Naive thymus-derived CD8-positive, alpha-beta T cell (primary cell): ENCODE measurements at places on chromosomes 1 and 21. TPM values are rescaled to one million over a fixed set of nuclear protein-coding genes. Genes with fewer than 3 reads are reported as not detected.

DNA sequence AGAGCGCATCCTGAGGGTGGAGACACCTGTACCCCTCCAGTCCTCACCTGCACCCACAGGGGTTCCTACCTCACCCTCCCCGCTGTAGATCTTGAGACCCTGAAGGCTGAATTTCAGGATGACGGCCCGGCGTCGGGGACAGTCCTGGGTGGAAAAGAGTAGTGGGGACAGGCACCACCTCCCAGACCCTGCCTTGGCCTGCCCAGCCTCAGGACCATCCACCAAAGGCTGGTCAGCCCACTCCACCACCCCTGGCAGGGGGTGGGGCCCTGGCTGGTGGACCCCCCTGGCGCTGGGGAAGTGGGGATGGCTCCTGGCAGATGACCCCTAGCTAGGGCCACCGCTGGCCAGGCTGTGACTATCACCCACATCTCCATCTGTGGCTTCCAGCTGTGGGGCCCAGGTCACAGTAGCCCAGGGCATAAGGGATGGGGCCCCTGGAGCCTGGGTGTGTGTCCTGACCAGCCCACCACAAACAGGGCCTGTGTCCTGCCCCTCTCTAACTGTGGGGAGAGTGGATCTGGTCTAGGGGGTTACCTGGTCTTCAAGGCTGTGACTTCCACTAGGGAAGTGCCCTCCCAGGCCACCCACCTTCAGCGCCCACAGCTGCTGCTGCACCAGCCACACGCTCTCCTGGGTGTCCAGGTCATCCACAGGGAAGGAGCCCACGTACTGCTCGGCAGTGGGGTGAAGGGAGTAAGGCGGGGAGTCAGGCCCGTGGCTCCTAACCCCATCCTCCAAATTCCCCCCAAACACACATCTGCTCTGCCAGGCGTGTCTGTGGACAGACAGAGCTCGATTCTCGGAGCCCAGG, 5.4 kb downstream of the SH2D5 start:
- DNase-seq = no peak

GRCh38 chr1:2199042-2199810, 4.7 kb upstream of the FAAP20 start:
- DNase-seq = peak; percentile 74

DNA sequence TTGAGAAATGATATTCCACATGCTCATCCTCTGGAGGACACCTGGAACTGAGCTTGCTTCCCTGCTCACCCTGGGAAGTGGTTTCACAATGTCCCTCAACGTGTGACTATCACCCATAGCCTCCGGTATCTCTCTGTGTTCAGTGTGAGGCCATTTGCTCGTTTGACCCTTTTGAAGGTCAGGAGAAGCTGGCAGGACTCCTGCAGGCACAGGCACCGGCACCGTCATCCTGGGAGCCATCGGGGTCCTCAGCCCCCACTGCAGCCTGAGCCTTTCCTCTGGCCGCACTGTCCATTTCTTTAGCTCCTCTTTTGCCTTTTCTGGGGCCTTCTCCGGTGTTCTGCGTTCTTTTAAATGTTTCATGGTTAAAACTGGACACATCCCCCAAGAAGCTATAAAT, 159.6 kb upstream of the COL6A1 start:
- no peak for DNase-seq

GRCh38 chr1:39573736-39574624, 2.6 kb downstream of the PABPC4 start:
- DNase-seq = no peak

DNA sequence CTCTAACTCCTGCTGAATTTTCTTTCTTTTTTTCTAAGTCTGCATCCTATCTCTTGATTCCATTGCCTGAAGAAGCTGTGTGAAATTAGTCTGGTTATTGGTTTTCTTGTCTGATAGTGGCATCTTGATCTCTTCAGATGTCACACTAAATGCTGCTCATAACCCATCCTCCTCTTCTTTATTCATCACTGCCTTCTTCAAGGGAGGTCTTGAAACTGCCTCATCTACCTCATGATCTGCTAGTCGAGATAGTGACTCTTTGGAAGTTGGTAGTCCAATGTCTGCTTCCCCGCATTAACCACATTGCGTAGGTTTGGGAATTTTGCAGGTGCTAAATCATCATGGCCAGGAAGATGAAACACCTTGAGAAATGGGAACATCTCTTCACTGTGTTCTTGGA, 15.7 kb downstream of the DYRK3 start:
- DNase-seq = no peak

ANGPTL1 gene
- not detected for polyA plus RNA-seq

- DNase-seq = peak; percentile 80
Measured at GRCh38 chr1:46549697-46550681, 1.5 kb downstream of the KNCN start.

DNA sequence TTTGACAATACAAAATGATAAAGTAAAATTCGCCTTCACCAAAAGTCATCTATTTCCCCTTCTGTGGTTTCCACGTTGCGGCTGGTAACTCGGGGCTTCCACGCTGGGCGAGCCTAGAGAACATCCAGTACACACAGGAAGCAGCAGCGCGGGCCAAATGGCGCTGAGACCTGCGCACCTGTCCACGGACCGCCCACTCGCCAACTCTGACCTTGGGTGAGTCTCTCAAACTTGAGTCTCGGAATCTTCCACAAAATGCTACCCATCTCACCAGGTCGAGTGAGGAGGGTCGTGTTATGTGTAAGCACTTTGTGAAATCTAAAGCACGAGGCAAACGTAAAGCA, 820 bp upstream of the TTF2 start:
- peak; percentile 76 for DNase-seq

- DNase-seq = peak; percentile 39
Measured at GRCh38 chr21:46424039-46424591, 34.6 kb upstream of the DIP2A start.

AK5 gene
- polyA plus RNA-seq = 58.9 TPM

GRCh38 chr1:220748936-220749335, 814 bp downstream of the MTARC2 start:
- DNase-seq = no peak

SRSF10 gene
- polyA plus RNA-seq = 125 TPM

- no peak for DNase-seq
Measured at GRCh38 chr1:119136401-119136800, 4.1 kb downstream of the WARS2 start.

- DNase-seq = no peak
Measured at GRCh38 chr1:117586747-117587498, 18.9 kb upstream of the TENT5C start.

SPRR1B gene
- polyA plus RNA-seq = not detected

ANKRD45 gene
- not detected for polyA plus RNA-seq

DNA sequence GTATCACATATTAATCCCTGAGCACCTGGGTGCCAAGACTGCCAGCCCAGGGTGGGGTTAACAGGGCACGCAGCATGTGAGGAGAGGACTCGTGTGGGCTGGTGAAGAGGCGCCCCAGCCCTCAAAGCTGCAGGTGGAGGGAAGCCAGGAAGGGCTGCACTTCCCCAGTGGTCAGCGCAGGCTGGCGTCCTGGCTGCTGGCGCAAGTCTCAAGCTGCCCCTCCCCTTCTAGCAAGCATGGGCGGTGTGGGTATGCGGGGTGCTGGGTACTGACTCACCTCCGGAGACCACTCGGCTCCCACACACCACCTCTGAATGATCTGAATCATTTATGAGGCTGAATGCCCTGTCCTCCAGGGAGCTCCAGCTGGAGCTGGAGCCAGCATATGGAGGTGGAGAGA, 44.0 kb downstream of the EIF2D start:
- no peak for DNase-seq

PTTG1IP gene
- 54.1 TPM for polyA plus RNA-seq

FNBP1L gene
- 0.16 TPM for polyA plus RNA-seq

CD1C gene
- polyA plus RNA-seq = 0.35 TPM

- no peak for DNase-seq
Measured at GRCh38 chr1:232260861-232261260, 369.1 kb downstream of the SIPA1L2 start.

- no peak for DNase-seq
Measured at GRCh38 chr1:157966031-157966537, 27.4 kb upstream of the KIRREL1 start.

DNA sequence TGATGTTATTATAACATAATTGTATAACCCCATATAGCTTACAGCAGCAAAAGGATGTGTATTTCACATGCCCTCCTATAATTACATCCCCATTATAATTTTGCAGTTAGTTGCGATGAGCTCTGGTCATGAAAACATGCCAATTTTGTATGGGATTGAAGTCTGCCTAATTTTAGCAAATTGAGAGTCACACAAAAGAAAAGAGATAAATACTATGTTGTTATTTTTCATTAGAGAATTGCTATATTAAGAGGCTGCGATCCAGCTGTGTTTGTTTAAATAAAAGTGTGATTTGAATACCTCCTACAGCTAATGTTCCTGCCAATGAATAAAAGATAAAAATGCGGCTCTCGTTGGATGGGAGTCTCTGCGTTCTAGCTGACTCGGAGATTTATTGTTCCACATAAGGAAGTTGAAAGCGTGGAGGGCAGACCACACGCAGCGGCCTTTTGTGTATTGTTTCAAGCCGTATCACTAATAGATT, 461.0 kb upstream of the NFIA start:
- no peak for DNase-seq
